SHP77 treated with DMSO at 0.1 percent for 48 hours (cell line): ENCODE measurements at places on chromosomes 1 and 21.
A peak's percentile ranks its signal among the peaks of the same experiment; 100 is the strongest.

DNA sequence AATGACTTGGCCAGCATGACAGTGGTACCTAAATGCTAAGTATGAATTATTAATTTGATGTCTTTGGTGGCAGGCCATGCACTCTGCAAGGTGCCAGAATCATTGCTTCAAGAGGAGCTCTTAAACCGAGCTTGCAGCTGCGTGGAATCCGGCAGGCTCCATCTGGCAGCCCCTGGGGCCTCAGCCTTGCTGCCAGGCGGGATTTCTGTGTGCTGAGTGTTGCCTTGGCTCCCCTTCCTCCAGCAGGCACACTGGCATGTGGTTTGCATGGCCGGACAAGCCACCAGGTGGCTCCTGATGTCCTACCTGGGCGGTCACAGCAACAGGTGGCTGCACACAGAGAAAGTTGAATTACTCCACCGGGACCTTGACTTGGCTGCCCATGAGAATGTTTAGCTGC lies 155.4 kb downstream of the URB2 start:
- DNase-seq = no peak

- no peak for DNase-seq
These were observed 140.6 kb downstream of the SYF2 start for GRCh38 chr1:25091658-25092057.

GRCh38 chr1:34130306-34130705 lies 34.7 kb downstream of the CSMD2 start:
- no peak for DNase-seq

- peak; percentile 9 for DNase-seq
These were observed 23.8 kb downstream of the SEC16B start for GRCh38 chr1:177945943-177946650.

DNA sequence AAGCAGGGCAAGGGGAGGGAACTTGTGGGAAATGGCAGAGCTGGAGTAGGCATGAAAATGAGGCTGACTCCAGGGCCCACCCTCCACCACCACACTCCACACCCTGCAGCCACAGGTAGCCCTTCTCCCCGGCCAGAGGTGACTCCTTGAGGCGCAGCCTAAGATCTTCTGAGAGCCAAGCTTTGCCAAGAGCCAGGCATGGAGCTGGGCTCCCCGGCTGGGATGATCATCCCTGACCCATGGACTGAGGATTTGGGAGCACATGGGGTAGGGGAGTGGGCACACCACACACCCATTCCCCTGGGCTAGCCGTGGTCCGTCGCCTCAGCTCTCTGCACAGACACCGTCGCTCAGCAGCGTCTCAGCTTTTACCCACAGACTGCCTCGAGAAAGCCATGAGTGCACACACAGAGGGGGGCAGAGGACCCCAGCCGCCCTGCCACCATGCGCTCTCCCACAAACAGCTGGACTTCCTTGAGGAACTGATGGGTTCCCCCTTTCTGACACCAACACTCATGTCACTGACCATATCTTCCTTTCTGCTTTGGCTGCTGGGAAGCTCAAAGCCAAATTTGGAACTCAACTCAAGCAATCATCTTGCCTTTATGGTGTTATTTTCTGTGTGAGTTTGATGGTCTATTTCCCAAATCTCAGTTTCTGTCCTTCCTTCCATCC lies 123.6 kb upstream of the RUNX3 start:
- no peak for DNase-seq

DNA sequence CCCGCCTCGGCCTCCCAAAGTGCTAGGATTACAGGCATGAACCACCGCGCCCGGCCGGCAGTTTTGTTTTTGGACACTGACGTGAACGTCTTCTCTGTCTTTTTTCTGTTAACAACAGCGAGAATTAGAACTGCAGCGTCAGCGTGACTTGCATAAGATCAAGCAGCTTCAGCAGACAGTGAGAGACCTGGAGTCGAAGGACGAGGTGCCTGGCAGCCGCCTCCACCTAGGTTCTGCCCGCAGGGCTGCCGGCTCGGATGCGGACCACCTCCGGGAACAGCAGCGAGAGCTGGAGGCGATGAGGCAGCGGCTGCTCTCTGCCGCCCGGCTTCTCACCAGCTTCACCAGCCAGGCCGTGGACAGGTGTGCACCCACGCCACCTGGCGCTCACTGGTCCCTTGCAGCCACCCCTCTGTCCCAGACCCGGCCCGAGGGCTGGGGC lies 22.9 kb upstream of the DIP2A start:
- DNase-seq = no peak

DNA sequence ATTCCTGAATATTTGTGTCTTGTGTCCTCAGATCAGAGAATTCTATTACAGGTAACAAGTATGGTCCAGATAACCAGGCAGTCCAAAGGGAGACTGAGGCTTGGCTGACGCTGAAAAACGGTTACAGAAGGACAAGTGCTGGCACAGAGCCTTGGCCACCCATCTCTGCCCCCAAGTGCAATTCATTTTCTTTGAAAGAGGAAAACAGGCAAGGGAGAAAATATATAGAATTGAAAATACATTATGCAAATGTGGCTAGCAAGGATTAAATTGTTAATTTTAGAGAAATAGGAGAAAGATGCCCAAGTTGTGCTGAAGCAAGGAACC lies 1.2 kb downstream of the SORT1 start:
- no peak for DNase-seq

- DNase-seq = no peak
These were observed 5.4 kb downstream of the NEK7 start for GRCh38 chr1:198162091-198162767.

- no peak for DNase-seq
These were observed 11.0 kb downstream of the NUDC start for GRCh38 chr1:26932531-26932930.

GRCh38 chr1:111719135-111719534 lies 20.1 kb downstream of the INKA2 start:
- DNase-seq = no peak

DNA sequence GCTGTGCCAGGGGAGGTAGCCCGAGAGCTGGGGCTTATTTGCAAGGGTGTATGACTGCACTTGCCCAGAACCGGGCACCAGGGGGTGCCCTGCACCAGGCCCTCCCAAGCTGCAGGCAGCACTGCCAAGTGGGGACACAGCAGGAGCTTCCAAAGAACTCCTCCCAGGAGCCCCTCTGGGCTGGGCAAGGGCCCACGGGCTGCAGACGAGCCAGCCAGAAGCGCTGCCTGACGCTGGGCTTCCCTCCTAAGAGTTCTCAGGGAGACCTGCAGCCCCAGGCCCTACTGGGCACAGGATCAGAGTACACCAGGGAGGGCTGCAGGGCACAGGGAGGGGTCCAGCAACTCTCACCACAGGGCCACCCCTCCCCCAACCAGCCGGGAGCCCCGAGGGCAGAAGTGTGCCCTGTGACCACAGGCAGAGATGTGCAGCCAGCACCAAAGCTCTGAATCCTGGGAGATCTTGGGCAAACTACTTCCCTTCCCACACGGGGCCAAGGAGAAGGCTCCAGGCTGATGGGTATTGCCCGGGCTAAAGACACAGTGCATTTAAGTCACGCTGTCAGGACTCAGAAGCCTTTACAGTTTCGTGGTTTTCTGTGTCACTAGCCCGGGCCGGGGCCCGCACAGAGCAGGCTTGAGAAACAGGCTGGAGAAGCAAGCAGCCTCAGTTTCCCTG lies 63.4 kb downstream of the KCNAB2 start:
- DNase-seq = peak; percentile 15

GRCh38 chr1:178183796-178184195 lies 89.9 kb downstream of the RASAL2 start:
- no peak for DNase-seq

DNA sequence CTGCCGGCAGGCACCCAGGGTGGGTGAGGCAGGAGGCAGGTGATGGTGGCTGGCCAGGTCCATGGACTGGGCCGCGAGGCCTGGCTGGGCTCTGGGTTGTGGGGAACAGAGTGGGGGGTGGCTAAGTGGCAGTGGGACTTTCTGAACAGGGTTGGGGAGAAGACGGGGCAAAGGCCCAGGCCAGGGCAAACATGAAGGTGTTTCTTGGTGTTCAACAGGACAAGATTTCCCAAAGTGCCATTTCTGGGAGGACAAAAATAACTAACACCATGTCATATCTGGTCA lies 26.8 kb downstream of the STUM start:
- DNase-seq = no peak

- DNase-seq = no peak
These were observed 33.6 kb downstream of the AHDC1 start for GRCh38 chr1:27570356-27570755.

- no peak for DNase-seq
These were observed 37.9 kb upstream of the EDEM3 start for GRCh38 chr1:184792450-184792969.

DNA sequence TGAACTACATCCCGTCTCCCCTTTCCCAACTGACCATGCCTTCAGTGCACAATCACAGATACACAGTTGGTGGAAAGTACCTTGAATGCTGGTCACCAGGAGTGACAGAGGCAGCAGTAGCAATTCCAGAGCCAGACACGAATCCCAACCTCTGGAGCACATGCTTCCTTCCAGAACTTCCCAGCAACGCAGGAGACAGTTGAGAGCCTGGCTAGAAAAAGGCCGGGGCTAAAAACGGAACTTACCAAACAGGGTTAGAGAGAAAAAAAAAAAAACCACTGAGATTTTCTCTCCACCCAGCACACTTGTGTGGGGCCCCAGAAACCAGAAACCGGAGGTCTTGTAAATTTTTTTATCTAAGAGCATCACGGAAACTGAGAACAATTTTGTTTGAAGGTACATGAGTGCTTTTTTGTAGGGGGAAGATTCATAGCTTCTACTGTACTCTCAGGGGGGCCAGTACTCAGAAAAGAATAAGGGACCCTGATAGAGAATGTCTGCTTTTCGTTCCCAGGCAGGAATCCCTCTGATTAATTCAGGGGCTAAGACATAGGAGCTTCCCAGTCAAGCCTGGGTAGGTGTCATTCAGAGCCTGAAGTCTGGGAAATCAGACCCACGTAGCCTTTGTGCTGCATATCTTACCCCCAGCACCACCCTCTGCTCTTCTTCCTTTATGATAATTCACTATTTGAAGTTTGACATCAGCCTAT lies at the start of gene CD48:
TSS of gene CD48 (minus strand) at position 221 of the 710 bp plus-strand sequence. CDS start at position 162, 59 bp downstream.
- no peak for DNase-seq

DNA sequence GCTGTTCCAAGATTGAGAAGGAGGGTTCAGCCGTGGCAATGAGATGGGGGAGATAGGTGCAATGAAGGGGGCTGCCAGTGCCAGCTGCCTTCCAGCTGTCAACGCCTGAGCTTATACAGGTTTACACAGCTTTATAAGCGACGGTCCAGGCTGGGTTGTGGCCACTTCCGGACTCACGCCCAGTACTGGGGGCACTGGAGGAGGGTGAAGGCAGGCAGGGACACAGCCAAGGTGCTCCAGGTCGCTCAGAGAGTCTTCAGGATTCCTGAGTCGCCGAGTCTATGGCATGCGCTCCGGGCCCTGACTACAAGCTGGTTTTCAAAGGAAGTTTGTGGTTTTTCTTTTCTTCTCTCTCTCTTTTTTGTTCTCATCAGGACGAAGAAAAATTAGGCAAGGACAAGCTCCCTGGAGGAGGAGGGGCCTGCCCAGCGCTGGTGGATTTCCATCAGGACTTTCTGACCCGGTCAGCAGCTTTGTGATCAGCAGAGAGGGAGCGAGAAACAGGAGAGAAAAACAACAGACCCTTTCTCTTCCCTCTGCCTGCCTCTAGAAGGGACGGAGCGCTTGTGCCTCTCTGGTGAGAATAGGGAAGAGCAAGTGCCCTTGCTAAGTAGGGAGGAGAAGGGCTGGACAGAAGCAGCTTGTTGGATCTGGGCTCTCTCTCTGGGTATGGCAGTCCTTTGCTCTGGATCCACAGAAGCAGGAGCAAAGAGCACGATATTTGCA lies at the start of gene MINDY1:
TSS of gene MINDY1 (minus strand) at position 576 of the 726 bp plus-strand sequence. CDS start 4,285 bp downstream, outside the sequence.
- DNase-seq = peak; percentile 95

DNA sequence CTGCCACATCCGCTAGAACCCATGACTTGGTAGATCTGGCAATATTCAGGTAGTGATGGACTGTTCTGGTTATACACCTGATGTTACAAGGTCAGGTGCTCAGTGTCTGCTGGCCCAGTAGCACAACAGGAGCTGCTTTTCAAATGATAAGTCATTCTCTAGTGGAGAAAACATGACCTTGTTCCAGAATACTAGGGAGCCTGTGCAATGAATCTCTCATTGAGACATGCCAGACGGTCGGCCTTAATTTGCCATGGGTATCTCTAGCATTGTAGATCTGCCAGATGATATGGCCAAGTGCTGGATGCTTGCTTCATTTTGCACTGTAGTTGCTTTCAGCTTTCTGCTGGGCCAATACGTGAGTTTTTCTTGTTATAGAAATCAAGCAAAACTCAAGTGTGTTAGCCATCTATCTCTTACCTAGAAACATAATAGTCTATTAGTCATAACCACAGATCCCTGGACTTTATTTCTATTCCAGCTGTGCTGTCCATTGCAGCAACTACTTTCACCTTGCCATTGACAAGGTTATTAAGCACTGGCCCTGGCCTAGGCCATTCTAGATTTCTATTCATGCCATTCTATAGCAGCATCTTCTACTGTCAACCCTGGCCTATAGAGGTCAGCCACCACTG lies 13.9 kb upstream of the CENPF start:
- no peak for DNase-seq

DNA sequence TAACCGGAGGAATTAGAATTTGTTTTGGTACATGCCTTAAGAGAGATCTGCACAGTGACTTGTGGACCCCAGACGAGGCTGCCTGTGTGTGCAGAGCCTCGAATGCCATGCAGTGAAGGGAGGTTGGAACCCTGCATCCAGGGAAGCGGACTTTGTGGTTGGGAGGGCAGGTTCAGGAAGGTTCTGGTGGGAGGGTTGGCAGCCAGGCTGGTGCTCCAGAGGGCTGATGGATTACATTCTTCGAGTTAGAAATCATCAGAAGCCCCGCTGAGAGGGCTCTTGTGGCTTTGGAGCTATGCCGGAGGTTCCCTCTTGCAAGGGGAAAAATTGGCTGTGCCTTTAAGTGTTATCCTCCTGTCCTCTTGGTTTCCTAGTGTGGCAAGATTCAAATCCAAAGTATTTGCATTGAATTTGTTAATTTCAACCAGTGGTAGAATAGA lies 21.1 kb downstream of the ROR1 start:
- DNase-seq = no peak

GRCh38 chr1:193634470-193634869 lies 448.1 kb upstream of the B3GALT2 start:
- no peak for DNase-seq

DNA sequence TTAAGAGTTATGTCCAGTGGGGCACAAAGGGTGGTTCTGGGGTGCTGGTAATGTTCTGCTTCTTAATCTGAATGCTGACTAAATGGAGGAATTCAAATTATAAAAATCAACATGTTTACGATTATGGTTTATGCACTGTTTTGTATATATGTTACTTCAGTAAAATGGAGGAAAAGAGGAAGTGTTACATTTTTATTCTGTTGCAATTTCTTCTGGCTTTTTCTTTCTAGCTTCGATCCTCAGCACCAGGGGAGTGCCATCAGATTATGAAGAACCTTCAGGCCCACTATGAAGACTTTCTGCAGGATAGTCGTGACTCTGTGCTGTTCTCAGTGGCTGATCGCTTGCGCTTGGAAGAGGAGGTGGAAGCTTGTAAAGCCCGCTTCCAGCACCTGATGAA lies 105.5 kb downstream of the MACF1 start:
- DNase-seq = no peak

GRCh38 chr1:215569986-215570824 lies 3.1 kb downstream of the KCTD3 start:
- DNase-seq = no peak
